Stimulated activated CD8-positive, alpha-beta memory T cell treated with anti-CD3 and anti-CD28 coated beads, Interleukin-15, amount 100 ng/mL, for 48 hours (primary cell): ENCODE measurements at places on chromosomes 1 and 21.

- no peak for DNase-seq
Observed at GRCh38 chr21:41360072-41360821, 1.6 kb upstream of the MX2 start.

DNA sequence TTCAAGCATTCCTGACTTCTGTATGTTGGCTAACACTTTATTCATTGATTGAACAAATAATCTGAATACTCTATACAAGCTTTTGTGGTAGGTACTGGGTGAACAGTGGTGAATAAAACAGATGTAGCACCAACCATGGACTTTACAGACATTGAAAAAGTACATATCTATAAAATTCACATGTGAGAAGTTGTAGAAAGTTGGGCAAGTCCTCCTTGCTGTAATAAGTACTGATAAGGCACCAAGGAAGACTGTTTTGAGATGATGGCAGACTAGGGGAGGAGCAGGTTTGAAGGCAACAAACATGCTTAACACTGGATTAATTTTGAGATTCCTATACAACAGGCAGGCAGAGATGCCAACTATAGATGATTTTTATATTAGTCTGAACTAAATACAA, 42.4 kb downstream of the RNF2 start:
- no peak for DNase-seq

DNA sequence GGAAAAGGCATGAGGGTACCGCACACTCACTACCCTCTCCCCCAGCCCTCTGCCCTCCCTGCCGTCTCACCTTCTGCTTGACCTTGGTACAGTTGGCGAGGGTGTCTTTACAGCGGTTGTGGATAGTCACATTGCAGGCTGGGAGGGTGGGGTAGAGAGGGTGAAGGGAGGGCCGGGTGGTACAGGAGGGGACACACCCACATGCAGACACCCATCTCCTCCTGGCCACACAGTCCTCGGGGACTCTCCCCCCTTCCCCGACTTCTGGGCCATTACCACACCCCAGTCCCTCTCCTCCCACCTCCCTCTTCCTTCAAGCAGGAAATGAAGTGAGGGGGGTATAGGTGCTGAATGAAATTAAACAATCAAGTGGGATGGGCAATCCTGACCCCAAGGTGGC, 11.6 kb downstream of the ARHGEF2 start:
- DNase-seq: no peak

DNA sequence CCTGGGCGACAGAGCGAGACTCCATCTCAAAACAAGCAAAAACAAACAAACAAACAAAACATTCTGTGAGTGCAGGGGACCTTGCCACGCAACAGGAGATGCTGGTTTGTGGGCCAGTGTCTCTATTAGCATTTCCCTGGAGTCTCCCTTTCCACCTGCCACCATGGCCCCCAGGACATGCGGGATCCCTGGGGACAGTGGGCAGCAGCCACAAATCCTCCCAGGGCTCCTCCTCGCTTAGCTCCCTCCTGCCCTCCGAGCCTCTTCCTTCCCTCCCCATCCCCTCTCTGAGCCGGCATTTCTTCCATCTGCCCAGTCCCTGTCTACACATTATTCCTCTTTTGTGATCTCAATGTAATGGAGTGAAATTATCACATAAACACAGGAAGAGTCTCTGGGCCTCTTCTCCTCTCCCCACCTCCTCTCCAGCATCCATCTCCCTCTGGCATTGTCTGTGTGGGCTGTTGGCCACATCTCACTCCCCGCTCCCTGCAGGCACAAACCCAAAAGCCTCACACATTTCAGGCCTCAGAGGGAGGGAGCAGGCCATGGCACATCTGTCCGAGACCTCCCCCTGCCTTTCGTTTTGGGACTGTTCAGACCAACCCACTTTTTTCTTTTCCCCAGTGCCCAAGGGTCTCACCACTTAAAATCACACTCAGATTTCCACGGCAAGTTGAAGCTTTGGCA, 144.3 kb downstream of the MIS18A start:
- no peak for DNase-seq

GRCh38 chr1:116760487-116760886, 6.3 kb downstream of the CD2 start:
- DNase-seq: no peak

DNA sequence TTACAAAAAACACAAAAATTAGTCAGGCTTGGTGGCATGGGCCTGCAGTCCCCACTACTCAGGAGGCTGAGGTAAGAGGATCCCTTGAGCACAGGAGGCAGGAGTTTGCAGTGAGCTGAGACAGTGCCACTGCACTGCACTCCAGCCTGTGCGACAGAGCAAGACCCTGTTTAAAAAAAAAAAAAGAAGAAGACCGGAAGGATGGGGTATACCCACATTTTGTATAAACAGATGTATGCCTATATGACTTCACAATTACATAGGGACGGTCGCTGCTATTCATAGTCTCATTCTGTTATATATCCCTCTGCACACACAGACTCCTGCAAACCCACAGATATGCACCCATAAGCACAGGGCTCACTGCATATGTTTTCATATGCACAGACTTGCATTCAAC, 12.7 kb downstream of the LCK start:
- DNase-seq: no peak

DNA sequence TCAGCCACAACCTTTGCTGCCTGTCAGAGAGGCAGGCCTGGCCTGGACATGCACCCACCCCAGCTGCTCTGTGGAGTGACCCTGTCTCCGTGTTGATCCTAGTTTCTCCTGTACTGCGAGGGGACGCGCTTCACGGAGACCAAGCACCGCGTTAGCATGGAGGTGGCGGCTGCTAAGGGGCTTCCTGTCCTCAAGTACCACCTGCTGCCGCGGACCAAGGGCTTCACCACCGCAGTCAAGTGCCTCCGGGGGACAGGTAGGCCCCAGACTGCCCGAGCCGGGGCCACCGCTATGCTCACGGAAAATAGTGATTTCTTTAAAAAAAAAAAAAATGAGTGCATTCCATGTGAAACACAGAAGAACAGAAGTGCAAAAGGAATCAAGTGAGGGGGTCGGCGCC, 41.6 kb upstream of the TRAPPC10 start:
- no peak for DNase-seq

DNA sequence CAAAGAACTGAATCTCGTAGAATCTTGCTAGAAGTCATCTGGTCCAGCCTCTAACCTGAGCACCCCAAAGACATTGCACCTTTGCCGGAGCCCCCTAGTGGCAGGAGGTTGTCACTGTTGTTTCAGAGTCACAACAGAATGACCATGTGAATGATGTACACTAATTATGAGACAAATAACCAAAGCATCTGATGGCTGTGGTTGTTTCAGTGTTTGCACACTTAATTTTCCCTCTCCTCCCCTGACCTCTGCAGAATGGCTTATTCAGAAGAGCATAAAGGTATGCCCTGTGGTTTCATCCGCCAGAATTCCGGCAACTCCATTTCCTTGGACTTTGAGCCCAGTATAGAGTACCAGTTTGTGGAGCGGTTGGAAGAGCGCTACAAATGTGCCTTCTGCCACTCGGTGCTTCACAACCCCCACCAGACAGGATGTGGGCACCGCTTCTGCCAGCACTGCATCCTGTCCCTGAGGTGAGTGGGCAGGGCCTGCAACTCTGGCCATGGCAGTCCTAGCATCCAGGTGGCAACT, 26.4 kb downstream of the TRAF5 start:
- DNase-seq: peak; percentile 36

DNA sequence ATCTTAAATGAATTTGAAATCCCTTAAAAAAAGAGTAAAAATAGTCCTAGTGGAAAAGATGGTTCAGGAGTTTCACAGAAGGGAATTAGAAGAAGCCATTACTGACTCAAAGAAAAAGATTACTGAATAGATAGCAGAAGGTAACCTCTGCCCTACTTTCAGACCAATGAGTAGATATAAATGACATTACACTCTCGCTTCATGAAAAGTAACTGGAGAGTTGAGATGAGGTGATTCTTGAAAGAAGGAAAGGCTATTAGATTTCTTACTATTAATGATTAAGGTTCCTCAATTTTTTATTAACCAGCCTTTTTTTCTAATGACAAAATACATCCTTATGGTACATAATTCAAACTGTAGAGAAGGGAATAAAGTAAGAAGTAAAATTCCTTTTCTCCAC, 28.3 kb downstream of the CCN1 start:
- DNase-seq: no peak

DNA sequence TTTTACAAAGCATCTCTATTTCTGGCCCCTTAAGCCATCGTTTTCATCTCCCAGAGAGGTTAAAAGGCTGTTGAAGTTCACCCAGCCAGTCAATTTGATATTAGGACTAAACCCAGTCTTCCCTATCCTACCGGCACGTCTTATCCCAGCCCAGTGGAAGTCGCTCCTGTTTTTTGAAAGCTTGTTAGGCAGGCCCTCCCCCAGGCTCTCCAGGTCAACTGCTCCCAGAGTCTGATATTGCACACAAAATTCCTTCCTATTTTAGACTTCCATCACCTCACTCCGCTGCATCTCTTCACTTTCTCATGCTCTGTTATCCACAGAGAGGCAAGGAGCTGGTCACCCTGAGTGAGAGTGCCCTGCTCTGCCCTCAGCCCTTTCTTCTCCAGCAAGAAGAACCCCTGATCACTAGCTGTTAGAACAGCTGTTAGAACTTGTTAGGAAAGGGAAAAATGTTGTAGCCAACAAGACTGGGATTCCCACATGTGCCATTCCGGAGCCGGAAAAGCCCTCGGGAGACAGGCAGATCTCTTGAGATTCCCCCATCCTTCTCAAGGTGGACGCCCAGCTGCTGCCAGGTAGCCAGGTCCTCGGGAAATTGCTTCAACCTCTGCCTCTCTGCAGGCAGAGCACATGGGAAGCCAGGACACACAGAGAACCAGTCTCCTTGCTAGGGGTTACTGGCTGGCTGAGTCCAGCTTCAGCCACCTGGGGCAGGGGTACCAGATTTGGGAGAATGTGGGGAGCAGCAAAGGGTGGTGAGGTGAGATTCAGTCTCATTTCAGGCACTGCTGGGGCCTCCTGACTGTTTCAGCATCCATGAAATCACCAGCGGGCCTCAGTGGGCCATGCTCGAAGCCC, 25.7 kb downstream of the PLXNA2 start:
- no peak for DNase-seq

DNA sequence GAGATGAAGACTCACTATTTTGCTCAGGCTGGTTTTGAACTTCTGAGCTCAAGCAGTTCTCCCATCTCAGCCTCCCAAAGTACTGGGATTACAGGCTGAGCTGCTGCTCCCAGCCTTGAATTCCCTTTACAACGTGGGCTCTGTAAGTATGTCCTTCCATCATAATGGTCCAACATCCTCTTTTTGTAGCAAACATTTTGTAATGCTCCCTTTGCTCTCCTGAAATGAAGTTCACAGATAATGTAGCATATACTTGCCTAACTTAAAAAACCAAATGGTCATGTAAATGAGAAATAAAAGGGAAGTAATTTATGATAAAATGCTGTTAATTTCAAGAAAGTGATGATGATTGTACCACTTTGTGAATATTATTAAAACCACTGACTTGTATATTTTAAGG, 30.5 kb upstream of the THEM4 start:
- DNase-seq: no peak

GRCh38 chr1:176068901-176069300, 138.2 kb downstream of the COP1 start:
- no peak for DNase-seq
